ENCODE measurements at places on chromosomes 7 and 10.
A peak's percentile ranks its signal among the peaks of the same experiment; 100 is the strongest.

- no peak for DNase-seq
These were observed 31.1 kb upstream of the PLEKHS1 start for GRCh38 chr10:113720386-113720785.

GRCh38 chr10:117541405-117541908, 1.1 kb upstream of the EMX2 start:
- no peak for DNase-seq

- no peak for DNase-seq
These were observed 33.5 kb upstream of the RNF148 start for GRCh38 chr7:122736183-122736582.

DNA sequence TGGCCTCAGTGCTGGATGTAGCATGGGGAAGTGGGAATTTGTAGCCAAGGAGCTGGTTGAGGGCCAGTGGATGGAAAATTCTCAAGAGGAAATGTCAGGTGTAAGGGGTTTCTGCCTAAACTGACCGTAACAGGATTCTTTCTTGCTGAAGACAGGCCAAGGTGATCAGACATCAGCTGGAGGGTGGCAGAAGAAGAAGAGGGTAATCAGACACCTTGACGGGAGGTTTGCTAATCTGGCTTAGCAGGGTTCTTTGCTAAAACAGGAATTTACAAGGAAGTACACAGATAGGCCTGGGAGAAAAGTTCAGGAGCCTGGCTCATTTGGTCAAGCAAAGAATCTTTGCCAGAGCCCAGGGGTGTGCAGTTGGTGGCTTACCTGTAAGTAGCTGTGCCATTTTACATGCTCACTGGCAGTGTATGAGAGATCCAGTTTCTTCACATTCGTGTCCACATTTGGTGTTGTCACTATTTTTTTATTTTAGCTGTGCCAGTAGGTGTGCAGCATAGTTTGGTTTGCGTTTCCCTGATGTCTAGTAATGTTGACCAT, 73.7 kb downstream of the BMPR1A start:
- DNase-seq = no peak

DNA sequence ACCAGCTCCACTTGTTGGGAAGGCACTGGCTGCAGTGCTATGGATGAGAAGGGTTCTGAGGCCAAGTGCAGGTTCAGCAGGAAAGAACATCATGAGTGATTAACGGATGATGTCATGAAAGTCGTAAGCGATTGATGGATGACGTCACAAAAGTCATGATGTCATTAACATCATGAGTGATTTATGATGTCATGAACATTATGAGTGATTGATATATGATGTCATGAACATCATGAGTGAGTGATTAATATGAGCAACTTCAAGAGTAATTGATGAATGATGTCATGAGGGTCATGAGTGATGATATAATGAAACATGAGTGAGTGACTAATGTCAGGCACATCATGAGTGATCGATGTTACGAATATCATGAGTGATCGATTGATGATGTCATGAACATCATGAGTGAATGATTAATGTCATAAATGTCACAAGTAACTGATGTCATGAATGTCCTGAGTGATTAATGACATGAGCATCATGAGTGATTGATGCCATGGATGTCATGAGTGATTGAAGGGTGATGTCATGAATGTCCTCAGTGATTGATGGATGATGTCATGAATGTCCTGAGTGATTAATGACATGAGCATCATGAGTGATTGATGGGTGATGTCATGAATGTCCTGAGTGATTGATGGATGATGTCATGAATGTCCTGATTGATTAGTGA, 185.6 kb downstream of the PAXIP1 start:
- DNase-seq = no peak

DNA sequence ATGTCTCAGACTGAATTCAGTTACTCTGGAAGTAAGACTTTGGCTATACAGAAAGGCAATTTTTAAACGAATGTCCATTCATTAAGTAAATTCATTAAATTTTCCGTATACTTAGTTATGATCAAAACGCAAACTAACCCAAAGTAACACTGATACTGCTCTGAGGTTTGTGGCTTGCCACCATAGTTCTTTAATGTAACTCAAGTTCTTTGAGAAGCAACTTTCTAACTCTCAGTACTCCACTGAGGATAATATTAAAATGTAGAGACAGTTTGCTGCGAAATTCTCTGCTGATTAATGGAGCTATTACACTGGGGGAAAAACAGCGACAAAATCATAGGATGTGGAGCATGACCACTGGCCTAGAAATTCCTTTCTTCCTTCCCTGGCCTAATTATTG, 45.4 kb upstream of the PNLIPRP3 start:
- no peak for DNase-seq

DNA sequence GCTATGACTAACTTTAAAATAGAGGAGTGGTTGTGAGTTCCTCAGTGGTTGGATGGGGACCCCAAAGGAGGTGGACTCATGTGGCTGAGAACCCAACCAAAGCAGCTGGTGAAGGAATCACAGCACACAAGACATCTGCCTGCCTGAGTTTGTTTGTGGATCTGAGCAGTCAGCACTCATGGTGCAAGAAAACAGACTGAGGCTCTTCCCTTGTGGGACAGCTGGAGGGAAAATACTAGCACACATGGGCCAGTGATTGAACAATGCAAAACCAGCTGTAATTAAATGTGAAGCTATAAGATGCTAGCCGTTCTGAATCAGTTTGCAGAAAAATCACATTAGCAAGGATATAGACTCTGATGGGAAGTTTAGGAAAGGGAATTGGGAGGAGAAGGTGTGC, 707.3 kb downstream of the GRID1 start:
- DNase-seq = no peak

GRCh38 chr7:24025094-24025493, 258.9 kb upstream of the NPY start:
- DNase-seq = no peak

DNA sequence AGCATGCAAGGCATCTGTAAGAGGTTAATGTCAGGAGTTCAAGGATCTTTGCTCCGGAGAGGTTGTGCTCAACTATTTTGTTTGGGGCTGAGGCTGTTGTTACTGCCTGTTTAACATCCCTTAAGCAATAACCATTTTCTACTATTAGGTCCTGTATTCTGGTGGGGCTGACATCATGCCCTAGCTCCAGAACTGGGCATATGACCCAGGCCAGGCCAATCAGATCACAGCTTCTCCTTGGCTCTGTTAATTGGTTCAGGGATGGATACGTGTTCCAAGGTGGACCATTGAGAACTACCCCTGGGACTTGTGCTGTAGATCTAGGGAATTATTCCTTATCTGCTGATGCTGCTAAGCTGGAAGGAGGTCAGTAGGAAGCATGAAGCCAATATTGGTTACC, 67.0 kb downstream of the SYPL1 start:
- DNase-seq = no peak

DNA sequence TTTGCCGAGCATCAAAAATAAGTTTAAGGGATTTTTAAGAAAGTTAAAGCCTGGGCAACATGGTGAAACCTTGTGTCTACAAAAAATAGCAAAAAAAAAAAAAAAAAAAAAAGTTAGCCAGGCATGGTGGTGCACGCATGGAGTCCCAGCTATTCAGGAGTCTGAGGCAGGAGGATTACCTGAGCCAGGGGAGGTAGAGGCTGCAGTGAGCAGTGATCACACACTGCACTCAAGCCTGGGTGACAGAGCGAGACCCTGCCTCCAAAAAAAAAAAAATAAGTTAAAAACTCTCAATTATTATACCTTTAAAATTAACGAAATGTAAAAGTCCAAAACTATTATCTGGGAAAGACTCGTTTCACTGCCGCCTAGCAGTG, 35.0 kb upstream of the DAGLB start:
- DNase-seq = no peak

DNA sequence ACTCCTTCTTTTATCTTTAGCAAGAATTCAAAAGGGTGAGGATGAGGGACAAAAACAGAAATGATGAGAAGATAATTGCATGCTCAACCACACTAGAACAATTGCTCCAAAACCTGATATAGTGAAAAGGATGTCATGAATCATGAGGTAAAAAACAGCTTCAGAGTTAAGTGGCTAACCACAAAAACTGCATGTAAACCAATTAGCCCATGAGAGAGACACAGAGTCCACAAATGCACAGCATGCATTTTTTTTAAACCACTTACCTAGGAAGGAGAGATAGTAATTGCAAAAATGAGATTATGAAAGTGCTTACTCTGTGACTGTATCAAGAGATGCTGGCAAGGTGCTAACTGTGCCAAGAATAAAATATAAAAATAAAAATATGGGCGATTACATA, 132.9 kb downstream of the MBL2 start:
- no peak for DNase-seq

GRCh38 chr7:101402081-101402779, 39.6 kb downstream of the COL26A1 start:
- DNase-seq = no peak

DNA sequence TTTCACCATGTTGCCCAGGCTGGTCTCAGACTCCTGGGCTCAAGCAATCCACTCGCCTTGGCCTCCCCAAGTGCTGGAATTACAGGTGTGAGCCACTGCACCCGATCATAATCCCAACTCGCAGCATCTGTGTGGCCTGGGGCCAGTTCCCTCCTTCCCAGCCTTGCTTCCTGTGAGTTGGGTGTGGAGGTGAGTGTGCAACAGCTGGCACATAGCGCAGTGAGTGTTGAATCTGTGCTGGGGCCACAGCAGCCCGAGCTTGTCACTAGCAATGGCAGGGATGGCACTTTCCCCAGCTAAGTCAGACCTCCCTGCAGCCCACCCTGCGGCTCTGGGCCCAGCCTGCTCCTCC, 12.2 kb downstream of the TMEM184A start:
- no peak for DNase-seq

DNA sequence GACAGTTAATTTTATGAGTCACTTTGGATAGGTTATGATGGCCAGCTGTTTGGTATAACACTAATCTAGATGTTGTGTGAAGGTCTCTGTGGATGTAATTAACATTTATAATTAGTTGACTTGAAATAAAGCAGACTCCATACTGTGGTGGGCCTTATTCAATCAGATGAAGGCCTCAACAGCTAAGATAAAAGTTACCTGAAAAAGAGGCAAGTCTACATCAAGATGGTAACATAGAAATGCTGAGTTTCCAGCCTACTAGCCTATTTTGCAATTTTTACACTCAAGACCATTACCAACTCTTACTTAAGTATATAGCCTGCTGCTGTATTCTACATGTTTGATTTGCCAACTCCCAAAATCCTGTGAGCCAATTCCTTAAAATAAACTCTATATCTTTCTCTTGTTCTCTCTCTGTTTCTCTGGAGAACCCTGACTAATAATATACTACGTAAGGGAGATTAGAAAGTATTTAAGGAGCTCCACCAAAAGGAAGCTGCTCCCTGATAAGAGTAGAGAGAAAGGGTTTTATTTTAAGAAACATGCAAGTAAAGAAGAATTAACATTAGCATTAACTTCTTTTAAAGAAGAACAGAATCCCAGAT, 42.7 kb downstream of the ZNF438 start:
- no peak for DNase-seq

DNA sequence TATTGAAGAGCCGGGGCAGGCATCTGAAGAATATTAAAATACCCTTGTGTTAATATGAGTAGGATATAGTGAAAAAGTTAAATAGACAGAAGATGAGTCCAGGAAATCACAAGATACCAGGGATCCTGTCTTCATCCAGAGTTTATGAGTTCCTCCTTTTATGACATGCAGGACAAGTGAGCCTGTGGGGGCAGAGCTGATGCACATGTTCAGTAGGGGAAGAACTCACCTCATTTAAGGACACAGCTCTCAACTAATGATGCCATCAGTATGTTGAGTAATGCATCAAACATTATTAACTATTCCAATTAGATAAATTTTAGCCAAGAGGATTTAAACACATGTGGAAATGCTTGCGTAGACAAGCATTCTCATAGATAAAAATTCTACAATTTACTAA, 435.8 kb upstream of the AKR1E2 start:
- no peak for DNase-seq

DNA sequence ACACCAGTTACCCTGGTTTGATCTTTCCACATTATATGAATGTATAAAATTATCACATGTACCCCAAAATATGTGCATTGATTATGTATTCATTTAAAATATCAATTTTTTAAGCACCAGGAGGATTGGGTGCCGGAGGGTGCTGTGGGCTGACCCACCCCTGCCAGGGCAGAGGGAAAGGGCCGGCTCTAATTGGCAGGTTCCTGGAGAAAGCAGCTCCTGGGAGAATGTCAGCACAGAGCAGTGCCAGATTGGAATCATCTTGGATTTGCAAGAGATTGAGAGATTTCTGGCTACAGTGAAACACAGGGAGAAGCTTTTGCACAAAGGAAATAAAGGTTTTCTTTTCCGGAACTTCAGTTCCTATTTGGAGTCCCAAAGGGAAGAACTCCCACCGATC, 264.4 kb upstream of the TCERG1L start:
- no peak for DNase-seq

DNA sequence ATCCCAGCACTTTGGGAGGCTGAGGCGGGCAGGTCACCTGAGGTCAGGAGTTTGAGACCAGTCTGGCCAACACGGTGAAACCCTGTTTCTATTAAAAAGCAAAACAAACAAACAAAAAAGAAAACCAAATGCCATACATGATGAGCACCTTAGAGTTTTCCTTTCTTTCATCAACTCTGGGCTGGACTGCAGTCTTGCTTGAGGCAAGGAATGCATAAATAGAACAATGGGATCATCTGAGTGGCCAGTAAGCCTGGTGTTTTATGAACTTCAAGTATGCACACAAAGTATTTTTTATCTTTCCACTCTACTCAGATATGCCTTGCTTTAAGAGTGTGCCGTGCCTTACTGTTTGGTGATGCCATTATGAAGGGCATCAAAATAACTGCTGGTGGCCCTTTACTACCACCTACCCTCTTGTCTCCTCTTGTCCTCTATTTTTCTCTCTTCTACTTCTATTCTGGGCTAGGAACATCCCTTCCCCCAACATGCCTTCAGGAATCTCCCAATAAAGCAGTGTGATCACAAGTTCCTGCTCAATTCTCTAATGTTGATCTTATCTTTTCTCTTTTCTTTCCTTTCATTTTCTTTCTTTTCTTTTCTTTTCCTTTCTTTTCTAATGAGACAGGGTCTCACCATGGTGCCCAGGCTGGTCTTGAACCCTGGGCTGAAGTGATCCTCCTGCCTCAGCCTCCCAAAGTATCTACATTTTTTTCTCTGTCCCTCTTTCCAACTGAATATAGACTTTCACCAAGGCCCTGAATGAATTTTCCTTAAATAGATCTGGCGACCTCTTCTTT, 10.2 kb downstream of the SCD start:
- DNase-seq = no peak

DNA sequence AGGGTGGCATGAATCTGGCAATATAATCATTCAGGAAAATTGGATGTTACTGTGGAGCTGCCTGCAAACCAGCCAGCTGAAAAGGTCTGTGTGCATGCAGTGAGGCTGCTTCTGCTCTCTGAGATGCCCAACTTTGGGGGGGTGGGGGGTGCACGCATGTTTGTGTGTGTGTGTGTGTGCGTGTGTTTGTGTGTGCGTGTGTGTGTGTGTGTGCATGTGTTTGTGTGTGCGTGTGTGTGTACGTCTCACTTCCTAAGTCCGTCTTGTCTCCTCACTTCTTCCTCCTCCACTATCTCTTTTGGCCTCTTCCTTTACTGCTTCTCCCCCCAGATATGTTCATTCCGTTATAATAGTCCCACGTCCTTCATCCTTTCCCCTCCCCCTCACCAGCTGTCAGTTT, 102.9 kb upstream of the MACROH2A2 start:
- no peak for DNase-seq

- peak; percentile 31 for DNase-seq
These were observed 669 bp downstream of the PI4K2A start for GRCh38 chr10:97640868-97641811.

GRCh38 chr7:48360574-48360973, 189.3 kb downstream of the ABCA13 start:
- no peak for DNase-seq

Data from NAMALWA (cell line).